ENCODE measurements at places on chromosomes 13 and 19. TPM values are rescaled to one million over a fixed set of nuclear protein-coding genes. Genes with fewer than 3 reads are reported as not detected.

DNA sequence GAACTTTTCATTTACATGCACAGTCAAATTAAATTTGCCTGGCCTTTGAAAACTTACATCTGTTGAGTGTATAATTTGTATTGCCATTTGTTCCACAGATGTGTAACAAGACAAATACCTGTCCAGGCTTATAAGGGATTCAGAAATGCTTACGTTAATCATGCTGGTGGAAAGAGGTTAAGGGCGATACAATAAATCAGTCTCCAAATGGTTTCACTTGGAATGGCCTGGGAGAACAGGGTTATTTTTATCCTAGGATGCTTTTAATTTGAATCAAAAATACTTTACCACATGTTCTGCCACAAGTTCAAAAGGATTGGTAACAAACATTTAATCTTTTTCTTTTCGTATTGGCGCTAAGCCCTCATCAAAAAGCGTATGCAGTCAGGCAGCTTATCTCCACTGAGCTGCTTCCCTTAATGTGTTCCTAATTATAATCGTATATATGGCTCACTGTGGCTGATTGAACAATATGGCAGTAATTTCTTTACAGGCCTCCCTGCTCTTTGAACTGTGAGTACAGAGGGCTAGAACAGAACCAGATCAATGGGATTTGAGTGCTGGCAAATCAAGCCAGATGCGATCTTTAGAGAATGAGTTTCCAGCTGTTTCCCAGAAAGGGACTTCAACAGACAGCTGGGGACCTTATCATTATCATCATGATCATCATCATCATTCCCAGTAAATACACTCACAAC is 425.7 kb downstream of the SPRY2 start:
- DNase-seq, result no peak
- H3K4me3 ChIP-seq, result no peak overlapping the region
- no peak overlapping the region for H3K27ac ChIP-seq

DNA sequence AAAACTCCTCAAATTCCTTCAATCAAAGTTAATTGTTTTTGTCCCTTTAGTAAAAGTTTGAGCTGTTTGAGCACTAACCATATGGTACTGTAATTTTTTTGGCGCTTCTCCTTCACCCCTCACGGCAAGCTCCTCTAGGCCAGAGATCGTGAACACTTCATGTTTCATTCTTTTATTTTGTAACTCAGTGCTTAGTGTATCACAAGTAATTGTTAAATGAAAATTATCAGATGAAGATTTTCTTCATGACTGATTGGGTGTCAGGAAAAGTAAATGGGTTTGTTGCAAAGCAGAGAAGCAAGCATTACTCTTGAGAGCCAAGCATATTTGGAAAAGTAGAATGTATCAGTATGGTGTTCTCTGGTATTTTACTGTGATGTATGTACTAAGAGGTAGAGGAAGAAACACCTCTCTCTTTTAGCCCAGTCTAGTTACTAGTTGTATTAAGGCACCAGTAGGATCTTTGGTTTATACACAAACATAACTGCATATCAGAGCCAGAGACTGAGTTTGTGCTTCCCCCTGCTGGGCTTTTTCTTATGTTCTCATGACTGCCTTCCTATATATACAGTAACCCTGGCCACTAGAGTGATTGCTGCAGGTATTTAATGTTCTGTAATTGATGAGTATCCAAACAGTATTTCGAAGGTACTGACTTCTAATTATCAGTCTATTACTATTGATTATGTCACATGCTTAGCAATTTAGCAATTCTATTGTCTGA is 202.3 kb upstream of the KLHL1 start:
- no peak overlapping the region for H3K4me3 ChIP-seq
- H3K27me3 ChIP-seq, result peaks cover 43% of the 10 kb centered on the region
- peak; percentile 62 for DNase-seq
- H3K4me1 ChIP-seq, result no peaks in the 10 kb centered on the region

GRCh38 chr13:110127986-110128511 is 178.9 kb downstream of the COL4A1 start:
- DNase-seq, result no peak
- no peaks in the 10 kb centered on the region for H3K27me3 ChIP-seq
- H3K36me3 ChIP-seq, result no peaks in the 10 kb centered on the region
- no peak overlapping the region for H3K4me3 ChIP-seq
- H3K27ac ChIP-seq, result no peak overlapping the region

Gene ADPRHL1
- total RNA-seq, result 2.6 TPM

Gene LGALS14
- not detected for total RNA-seq

All from MCF 10A (cell line).